Head of caudate nucleus (tissue), 42 donors: ENCODE measurements at places on chromosomes 6 and 20.

DNA sequence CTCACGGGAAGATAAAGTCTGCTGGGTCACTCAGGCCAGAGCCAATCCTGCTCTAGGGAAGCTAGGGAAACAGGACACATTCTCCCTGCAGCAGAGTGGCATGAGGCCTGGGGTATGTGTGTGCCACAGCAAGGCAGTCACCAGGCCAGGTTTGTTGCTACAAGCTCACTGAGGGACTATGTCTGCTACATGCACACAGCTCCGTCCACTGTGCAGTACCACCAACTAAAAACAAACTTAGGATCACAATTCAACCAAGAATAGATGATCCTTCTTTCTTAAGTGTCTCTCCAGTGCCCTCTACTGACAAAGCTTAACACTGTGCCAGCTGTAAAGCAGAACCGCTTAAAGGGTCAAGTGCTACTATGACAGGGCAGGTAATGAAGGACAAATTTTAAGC lies 192.5 kb downstream of the PTPRK start:
- DNase-seq, result no peak

DNA sequence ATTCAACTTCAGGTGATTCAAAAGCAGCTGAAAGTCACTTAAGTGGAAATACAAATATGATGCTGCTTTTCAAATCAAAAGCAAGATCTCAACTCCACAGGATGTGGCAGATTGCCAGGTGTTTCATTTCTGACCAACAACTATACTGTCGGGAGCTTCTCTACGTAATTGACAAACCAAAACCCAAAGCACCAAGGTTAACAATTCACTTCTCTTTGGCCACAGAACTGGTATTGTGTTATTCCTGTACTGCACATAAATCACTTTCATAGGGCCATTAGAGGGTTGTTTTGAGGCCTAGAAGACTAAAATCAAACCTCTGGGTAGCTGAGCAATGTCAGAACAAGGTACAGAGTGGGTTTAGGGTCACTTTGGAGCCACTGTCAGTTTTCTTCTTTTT lies 169.7 kb downstream of the HAO1 start:
- DNase-seq, result no peak

DNA sequence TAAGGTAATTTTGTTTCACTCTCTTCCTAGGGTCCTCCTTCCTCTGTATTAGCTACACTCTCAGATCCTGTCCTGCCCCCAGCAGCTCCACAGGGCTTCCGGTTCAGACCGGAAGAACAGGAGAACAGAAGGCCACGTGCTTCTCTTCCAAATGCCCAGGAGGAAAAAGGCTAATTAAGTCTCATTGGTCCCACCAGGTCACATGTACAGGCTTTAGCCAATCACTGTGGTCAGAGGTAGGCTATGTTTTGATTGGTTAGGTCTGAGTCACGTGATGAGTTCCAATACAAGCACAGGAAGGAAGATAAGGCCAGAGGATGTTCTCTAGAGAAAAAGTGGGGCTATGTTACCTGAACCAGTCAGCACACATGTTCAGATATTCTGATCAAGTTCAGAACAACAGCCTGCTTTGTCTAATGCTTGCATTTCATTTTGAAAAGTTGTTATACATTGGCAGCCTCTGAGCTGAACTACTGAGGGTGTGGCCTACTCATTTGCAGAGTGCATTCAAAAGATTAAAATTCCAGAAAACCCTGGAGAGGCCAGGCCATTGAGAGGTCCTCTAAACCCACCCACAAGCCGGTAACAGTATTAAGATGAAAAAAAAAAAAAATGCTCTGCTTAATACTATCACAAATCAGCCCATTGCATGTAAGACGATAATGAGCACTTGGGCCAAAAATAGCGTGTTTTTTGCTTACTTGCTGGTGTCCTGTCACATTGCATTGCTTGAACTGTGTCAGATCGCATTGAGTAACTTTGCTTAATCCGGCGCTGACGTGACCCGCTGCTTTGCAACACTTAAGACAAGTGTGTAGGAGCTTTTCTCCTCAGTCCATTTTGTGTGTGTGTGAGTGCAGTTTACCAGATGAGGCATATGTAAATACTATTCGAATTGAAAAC lies 170.3 kb downstream of the TSHZ2 start:
- DNase-seq, result no peak

DNA sequence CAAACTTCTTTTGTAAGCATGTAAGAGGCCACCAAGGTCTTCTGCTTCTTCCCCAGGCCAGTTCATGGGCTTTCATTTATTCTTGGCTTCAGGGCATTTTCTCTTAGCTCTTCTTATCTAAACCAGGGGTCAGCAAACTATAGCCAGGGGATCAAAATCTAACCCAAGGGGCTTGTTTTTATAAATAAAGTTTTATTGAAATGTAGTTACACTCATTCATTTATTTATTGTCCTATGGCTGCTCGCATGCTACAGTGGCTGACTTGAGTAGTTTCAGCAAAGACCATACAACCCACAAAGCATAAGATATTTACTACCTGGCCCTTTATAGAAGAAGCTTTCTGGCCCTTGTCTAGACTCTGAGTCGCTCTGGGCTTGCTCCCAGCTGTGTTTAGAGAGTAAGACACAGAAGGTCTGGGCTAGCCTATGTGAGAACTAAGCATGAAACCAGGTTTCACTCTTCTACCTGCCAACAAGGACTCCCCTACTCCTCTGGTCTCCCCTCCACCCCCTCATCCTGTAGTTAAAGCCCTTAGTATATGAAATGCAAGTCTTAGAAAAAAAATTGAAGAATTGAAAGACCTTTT lies 43.2 kb downstream of the KHDC1L start:
- no peak for DNase-seq

DNA sequence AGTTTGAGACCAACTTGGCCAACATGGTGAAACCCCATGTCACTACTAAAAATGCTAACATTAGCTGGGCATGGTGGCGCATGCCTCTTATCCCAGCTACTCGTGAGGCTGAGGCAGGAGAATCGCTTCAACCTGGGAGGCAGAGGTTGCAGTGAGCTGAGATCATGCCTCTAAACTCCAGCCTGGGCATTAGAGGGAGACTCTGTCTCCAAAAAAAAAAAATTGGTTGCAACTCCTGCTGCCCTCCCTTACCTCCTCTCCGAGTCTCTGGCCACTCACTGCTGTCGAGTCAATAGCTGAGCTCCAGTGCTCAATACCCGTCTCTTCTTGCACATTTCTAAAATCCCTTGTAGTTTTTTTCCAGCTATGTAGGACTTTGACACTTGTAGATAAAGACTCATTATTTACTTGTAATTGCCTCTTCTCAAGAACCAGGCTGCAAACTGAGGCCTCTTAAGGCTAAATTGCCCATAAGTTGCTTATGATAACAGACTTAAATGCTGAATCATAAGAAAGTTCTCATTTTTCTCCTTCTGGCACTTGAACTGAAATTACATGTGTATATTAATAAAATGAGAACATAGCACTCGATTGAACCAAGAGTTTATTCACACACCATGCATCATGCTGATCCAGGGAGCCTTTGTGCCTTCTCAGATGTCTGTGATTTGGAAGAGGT lies 13.8 kb downstream of the HECA start:
- no peak for DNase-seq

DNA sequence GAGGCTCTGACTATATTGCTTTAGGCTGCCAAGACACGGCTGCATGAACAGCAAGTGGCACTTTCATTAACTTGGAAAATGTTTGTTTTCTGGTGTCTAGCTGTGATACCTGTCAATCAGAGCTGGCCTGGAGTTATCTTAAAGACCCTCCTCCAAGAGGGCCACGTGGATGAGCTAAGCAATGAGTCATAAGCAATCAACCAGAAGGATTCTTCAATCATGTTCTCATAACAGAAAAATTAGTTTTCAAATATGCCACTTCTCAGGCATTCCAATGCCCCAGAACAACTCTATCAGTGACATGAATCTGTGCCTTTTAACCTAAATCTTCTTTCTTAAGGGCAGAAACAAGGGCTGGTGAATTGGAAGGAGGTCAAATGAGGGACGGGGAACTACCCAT lies 283.0 kb downstream of the HTR1B start:
- DNase-seq, result no peak

DNA sequence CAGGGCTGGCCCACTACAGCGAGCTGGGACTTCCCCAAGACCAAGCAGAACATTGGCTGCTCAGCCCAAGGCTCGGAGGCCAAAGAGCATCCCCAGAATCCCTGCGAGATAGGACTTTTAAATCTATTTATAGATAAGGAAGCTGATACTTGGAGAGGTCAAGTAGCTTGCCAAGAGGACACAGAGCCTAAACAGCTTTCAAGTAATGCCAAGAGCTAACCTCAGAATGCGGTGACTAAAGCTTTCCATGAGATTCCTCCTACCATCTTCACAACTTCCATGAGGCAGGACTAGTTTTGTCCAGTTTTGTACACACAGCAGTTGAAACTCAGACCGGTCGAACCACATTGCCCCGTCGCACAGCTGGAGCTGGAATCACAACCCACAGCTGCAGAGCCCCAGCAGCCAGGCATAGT lies 168.1 kb upstream of the TOP1 start:
- no peak for DNase-seq

DNA sequence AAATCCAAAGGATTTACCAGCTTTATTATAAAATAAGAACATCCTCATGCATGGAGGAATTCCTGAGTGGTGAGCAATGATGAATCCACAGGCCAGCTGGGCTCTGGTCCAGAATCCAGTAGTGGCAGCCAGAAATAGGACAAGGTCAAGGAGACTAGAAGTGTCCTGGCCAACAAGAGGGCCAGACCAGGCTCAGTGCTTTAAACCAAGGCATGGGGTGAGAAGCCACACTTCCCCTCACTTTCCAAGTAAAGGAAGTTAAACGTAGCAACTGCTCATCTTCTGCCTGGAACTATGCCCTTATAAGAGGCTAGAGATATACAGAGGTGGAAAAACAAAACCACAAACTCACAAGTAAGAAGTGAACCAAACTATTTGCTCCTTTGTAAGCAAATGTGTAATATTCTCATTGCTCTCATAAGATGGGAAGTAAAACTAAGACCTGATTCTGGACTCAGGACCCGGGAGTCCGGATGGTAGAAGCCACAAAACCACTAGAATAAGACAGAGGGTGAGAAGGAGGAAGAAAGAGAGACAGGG lies 253.2 kb downstream of the UST start:
- DNase-seq, result no peak

DNA sequence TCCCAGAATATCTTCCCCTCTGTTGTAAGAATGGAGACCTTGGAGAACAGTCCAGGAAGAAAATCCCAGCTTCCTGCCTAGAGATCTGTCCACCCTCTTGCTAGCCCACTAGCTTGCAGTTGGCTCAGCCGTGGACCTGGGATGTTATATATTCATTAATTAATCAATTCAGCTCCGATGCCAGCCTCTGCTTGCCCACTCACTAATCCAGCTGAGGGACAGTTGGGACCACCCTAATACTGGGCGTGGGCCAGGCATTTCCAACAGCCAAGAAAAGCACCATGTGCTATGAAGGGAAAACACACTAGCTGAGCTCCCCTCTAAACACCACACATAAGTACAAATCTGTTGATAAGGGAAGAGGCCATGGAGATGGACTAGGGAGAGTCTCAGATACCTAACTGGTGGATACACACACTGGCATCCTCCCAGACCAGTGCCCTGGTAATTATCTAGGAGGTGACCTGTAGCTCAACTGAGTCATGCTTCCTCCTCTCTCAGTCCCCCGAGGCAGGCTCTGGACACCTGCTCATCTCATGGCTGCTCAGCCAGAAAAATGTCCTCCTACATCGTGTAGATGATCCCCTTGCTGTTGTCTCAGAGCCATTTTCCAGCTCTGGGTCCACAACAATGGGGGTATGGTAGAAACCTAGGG lies 78.9 kb downstream of the ANKRD60 start:
- DNase-seq, result no peak

GRCh38 chr6:167968091-167968490 lies 29.4 kb upstream of the KIF25 start:
- DNase-seq, result no peak

DNA sequence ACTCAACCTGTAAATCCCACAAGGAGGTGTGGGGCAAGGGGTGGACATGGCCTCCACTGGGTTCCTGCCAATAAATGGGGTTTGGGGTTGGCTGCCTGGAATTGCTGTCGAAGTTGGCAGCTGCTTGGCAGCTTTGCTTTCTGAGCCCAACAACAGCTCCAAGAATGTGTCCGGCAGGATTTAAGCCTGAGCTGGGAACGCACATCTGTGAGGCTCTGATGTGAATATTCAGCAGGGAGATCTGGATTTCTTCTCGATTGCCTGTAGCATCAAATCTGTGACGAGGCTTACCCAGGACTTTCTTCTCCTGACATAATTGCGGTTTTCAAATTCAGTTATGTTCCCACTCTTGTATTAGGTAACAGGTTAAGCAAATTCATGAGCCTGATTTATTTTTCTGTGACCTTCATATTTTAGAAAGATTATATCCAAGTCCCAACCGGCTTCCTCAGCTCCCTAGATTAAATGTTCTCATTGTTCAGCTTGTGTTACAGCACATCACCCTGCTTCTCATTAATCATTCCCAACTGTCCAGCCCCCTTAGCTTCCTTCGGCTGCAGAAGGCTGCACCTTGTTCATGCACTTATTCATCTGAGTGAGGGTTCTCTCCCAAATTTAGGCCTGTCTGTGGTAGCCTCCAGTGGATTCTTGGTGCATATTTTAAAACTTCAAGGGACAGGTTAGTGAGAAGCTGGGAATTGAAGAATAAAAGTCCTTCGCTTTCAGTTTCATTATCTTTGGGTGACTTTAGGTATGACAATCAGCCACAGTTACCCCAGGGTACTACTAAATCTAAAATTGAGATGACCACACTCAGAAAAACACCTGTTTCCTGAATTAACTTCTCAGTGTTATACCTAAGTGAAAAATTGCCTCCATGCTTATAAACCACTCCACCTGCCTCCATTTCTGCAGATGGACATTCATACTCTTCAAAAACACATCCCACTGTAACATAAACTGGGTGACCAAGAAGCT lies 310.0 kb downstream of the ESR1 start:
- no peak for DNase-seq

- no peak for DNase-seq
These were observed 254.3 kb downstream of the BTBD3 start for GRCh38 chr20:12171923-12172524.

GRCh38 chr6:142902636-142903053 lies 42.3 kb downstream of the HIVEP2 start:
- no peak for DNase-seq

DNA sequence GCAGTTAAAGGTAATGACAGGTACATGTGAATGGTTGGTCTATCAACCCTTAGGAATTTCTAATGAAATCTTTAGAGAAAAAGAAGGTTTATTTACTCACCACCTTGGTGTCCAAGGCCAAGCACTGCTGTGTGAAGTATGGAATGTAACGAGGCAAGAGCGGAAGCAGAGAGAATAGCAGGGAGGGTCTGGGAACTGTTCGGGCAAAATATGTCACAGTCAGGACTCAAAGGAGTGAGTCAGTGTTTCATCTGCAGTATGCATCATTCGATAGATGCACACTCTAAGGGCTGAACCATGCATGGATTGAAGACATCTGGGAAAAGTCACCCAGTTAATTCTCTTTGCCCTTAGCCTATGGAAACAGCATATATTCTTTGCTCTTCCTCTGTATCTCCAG lies 33.2 kb downstream of the ADGRF5 start:
- DNase-seq, result no peak

GRCh38 chr20:137668-138490 lies 4.5 kb upstream of the DEFB126 start:
- no peak for DNase-seq

DNA sequence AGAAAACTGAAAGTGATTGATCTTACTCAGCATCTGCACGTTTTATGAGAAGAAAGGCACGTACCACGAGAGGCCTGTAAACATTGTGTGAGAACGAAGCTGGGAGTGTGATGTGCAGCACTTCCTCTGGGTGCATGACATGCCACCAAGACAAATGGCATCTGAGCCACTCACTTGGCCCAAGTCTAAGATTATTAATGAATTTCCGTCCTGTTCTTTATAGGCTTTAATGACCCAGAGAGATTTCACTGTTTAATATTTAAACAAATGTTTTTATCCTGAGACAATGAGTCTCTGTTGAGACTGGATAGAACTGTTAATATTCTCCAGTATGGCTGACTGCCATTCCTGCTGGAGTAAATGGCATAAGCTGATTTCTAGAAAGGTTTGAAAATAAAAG lies 172.6 kb upstream of the PHACTR1 start:
- no peak for DNase-seq
